ENCODE measurements at places on chromosomes 16 and 17. TPM values are rescaled to one million over a fixed set of nuclear protein-coding genes. Genes with fewer than 3 reads are reported as not detected.

CDH16 gene
- under 0.01 TPM for total RNA-seq

AKAP10 gene
- 26.5 TPM for total RNA-seq

CCDC154 gene
- total RNA-seq = 0.29 TPM

SMIM5 gene
- total RNA-seq = 0.29 TPM

SEPTIN1 gene
- 0.50 TPM for total RNA-seq

SULT1A3 gene
- total RNA-seq = 5.2 TPM

CDH8 gene
- not detected for total RNA-seq

KRT12 gene
- total RNA-seq = not detected

TMEM100 gene
- total RNA-seq = 0.99 TPM

CBX2 gene
- total RNA-seq = 1.2 TPM

ANKRD40CL gene
- total RNA-seq = not detected
